ENCODE measurements at places on chromosomes 1 and 21.

DNA sequence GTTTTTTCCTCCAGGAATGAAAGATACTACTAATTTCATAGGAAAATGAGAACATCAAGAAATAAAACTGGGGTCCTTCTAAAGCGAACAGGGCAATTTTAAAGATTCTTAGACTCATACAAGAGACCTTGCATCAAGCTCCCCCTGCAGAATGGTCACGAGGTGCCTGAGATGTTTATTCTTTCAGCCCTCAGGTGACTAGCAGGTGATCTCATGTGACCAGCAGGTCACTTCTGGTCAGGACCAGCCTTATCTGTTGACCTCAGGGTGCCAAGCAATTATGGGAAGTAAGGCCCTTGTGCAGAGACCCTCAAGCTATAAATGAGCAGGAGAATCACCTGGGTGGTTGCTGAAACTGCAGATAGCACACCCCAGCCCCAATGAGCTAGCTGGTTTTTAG lies 20.6 kb upstream of the TMEM51 start:
- DNase-seq: no peak

GRCh38 chr1:206924592-206925105 lies 2.9 kb upstream of the FCMR start:
- DNase-seq: no peak

- DNase-seq: peak; percentile 20
Measured at GRCh38 chr1:221230605-221231004, 351.4 kb downstream of the HLX start.

DNA sequence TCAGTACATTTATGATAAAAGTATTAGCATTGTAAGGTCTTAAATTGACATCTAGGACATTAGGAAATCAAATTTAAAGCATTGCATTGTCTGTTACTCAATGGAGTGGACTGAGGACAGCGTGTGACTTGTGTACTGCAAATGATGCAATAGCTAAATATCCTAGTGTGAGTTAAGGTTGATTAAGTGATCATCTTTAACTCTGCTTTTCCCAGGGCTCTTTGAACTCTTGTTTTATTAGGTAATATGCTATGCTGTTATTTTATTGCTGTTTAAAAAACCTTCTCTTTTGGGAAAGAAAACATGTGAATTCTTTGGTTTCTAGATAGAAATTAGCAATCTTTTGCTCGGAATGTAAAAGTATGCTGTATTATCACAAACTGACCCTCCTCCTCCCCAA lies 38.6 kb downstream of the NFIA start:
- DNase-seq: no peak

DNA sequence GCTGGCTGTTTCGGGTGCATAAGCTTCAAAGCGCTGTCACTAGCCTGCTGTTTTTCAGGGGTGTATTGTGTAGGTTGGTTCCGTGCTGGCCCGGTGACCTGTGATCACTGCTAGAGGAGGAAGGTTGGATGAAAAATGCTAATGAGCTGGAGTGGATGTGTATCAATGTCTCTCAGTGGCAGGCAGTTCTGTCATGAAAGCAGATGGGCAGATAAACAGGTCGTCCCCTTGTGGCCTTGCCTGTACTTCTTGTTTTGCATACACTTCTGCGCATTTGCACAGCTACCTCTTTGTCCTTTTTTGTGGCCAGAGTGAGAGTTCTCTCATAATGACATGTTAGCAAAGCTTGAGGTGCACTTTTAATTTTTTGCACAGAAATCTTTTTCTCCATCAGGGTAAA lies 2.9 kb downstream of the SELENON start:
- no peak for DNase-seq

DNA sequence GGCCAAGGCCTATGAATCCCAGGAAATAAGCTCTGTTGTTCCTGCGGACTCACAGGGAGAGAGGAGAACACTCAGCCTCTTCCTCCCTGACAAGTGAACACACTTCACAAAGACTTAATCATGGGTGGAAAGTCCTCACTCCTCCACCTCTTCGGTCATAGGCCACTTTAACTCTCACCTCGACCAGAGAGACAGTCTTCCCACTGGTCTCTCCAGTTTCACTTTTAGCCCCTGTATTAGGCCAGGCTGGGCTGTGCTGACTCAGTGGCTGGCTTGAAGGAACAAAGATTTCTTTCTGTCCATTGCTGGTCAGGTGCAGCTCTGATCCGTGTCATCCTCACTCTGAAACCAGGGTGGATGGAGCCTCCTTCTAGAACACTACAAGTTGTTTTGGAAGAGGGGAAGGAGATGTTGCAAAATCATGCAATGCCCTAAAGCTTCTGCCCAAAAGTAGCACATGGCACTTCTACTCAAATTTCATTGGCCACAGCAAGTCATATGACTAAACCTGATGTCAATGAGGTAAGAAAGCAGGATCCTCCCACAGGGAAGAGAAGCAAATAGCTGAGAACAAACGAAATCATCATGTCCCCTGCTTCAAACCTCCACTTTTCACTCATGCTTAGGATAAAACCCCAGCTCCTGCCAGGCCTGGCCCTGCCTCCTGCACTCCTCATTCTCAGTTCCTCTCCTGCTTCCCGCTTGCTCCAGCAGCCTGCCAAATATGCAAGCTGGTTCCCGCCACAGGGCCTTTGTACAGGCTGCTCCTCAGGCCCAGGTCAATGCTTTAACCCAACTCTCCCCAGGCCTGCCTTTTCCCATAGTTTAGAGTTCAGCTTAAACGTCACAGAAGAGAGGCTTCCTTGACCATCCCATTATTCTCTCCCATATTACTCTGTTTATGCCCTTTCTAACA lies 150.5 kb upstream of the RUNX3 start:
- no peak for DNase-seq

GRCh38 chr1:198577444-198577843 lies 37.0 kb upstream of the ATP6V1G3 start:
- DNase-seq: no peak

GRCh38 chr1:208523007-208523406 lies 278.8 kb upstream of the PLXNA2 start:
- no peak for DNase-seq

DNA sequence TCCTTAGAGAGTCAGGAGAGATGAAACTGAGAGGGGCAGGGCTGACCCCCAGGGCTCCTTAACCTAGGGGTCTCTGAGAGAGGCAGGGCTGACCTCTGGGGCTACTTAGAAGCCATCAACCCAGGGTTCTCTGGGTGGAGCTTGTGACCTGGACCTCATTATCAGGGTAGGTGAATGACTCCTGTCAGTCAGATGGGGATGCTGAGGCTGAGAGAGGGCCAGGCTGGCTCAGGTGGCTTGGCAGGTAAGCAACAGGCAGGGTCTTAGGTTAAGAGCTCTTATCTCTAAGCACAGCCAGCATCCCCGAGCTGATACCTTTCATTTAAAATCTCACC lies 160.9 kb downstream of the PTPRU start:
- DNase-seq: no peak

DNA sequence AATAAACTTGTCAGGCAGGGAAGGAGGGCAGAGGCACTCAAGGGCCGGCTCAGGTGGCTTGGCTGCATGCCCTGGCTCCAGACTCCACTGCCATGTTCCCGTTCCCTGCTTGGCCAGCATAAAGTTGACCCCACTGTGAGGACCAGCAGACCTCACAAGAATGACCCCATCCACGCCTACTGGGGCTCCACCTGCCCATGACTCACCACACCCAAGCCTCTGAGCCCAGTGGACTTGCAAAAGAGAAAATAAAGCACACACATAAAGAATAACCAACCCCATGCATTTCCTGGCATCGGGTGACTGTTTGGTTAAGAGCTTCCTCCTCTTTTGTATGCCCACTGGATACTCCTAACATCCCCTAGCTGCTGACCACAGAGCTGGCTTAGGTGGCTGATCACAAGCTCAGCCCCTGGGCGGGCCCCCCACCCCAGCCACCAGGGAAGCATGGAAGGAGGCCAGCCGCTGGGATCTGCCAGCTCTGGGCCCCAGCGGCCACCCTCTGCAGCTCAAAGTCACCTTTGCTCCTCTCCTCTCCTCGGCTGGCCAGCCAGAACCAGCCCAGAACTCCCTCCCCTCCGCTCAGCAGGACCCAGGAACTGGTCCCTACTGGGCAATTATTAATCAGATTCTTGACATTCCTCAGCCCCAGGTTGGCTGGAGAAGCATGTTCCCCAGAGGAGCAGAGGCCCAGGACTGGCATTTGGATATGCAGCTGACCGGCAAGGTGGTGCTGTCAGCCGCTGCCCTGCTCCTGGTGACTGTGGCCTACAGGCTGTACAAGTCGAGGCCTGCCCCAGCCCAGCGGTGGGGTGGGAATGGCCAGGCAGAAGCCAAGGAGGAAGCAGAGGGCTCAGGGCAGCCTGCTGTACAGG lies at the start of gene KLHDC7A:
KLHDC7A (plus strand) TSS at position 616 of the 875 bp plus-strand sequence; CDS start at position 668, 52 bp downstream.
- peak; percentile 95 for DNase-seq

- DNase-seq: no peak
Measured at GRCh38 chr1:175167861-175168260, 24.7 kb downstream of the KIAA0040 start.

DNA sequence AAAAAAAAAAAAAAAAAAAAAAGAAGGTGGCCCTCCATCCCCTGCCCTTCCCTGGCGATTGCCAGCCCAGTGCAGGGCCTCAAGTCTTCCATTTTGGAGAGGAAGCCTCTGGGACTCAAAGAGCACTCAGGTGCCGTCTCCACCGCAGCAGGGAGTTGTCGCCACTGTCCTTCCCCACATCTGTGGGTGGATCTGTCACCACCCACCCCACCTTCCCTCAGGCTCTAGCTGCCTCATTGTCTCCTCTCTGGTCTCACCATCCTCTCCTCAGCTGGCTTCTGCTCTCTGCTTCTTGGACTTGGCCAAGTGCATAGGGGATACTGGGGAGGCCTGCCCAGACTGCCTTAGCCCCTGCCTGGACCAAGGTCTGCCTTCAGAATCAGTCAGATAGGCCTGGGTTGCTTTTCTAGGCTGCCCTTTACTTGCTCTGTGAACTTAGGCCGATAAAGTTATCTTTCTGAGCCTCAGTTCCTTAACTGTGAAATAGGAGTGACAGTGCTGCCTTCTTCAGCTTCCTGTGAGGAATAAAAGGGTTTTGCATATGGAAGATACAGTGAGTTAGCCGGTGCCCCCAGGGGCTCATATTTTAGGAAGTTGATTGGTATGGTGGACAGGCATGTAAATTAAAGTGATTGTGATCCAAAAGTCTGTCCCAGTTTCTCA lies 15.8 kb downstream of the RCC1 start:
- no peak for DNase-seq

- DNase-seq: no peak
Measured at GRCh38 chr1:84849357-84849975, 43.5 kb downstream of the LPAR3 start.

DNA sequence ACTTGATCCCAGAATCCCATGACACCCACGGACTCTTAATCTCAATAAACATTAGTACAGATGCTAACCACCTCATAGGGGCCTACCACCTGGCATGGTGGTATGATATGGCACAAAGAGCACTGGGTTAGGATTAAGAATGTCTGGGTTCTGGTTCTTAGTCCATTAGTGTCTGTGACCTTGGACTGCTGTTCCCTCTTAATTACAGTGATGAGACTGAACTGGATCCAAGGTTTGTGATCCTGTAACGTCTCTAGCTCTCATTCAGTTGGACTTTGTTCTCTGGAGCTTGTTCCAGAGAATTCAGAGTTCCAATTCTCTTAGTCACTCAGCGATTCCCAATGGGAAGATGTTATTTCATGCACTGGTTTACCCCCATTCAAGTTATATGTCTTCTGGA lies 23.6 kb upstream of the PIGC start:
- DNase-seq: no peak

DNA sequence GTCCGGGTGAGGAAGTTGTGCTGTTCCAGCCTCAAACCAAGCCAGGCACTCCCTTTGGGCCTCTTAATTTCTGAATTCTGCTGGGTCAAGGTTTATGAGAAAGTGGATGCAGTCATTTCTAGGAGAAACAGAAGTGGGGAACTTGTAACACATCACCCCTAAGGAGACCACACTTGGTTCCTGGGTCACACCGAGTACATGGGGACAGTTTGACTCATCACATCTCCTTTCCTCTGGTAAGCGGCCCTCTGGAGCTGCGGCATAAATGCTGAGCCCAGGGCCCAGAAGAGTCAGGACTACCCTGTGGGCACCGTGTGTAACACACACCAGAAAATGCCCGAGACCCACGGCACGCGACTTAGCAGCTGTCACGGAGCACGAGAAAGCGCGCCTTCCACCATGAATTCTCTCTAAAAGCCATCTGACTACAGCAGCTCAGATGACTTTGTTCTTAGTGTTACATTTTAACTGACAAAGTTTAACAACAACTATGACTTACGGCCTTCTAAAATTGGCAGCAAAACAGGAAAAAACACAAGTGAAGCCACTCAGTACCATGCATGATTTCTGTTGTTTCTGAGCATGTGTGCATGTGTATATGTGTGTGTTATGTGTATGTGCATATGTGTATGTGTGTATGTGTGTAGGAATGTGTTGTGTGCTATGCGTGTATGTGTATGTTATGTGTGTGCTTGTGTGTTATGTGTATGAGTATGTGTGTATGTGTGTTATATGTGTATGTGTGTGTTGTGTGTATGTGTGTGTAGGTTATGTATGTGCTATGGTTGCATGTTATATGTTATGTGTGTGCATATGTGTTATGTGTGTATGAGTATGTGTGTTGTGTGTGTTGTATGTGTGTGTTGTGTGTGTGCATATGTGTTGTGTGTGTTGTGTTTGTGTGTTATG lies 50.8 kb downstream of the TOMM20 start:
- DNase-seq: no peak

- no peak for DNase-seq
Measured at GRCh38 chr21:44408226-44408625, 47.1 kb upstream of the LRRC3 start.

GRCh38 chr1:111733992-111734341 lies 5.2 kb downstream of the INKA2 start:
- DNase-seq: no peak

DNA sequence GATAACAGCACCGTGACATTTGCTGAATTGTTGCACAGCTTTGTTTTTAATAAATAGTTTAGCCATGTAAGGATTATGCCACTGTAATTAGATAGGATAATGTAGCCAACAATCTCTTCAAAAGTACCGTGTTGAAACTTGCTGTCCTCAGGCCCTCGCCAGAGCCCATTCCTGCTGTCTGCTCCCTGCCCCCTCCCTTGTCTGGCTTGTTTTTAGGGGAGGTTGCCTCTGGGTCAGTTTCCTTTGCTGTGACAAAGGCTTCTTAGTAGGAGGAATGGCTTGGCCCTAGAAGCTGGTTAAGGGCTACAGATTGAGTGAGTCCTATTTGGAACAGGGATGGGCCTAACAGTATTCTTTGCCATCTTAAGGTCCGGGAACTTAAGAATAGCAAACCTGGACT lies 107.9 kb downstream of the LMO4 start:
- peak; percentile 9 for DNase-seq

DNA sequence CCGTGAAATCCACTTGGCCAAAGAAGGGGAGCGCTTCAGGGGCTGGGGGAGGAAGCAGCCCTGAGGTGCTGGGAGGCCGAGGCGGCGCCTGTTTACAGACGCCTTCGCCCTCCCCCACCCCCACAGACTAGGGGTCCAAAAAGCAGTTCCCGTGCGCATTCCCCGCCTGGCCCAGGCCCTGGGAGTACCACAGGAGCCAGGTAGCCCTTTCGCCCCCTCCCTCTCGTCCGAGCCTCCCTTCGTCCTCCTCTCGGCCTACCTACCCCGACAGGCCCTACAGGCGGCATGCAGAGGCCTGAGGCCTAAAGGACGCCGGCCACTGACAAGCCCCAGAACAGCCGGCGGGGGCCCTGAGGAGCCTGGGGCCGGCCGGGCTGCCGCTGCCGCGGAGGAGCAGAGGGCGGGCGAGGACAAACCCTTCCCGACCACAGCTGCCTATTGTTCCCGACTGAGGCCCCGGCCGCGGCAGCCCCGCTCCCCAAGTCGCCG lies 522 bp downstream of the RC3H1 start:
- peak; percentile 53 for DNase-seq
